Activated CD4-positive, alpha-beta T cell treated with anti-CD3 and anti-CD28 coated beads, Interleukin-2, amount 50 U/mL, for 48 hours (primary cell): ENCODE measurements at places on chromosomes 3 and 15.
A peak's percentile ranks its signal among the peaks of the same experiment; 100 is the strongest.

DNA sequence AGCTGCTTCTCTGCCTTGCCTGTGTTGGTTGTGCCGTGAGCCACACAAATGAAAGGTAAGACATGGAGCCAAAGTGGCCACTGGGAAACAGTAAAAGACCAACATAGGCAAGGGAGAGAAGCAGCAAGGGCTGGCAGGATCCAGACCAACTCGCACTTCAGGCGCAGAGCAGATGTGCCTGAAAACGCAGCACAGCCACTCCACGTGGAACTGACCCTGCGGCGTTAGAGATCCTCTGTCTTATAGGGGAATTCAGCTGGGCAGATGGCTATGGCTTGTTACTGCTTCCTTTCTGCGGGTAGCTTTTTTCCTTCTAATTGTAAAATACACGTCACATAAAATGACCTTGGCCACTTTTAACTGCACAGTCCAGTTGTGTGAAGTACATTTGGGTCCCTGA lies 10.4 kb upstream of the GHRL start:
- DNase-seq: no peak

- DNase-seq: no peak
Observed at GRCh38 chr15:38864122-38864521, 299.5 kb upstream of the RASGRP1 start.

DNA sequence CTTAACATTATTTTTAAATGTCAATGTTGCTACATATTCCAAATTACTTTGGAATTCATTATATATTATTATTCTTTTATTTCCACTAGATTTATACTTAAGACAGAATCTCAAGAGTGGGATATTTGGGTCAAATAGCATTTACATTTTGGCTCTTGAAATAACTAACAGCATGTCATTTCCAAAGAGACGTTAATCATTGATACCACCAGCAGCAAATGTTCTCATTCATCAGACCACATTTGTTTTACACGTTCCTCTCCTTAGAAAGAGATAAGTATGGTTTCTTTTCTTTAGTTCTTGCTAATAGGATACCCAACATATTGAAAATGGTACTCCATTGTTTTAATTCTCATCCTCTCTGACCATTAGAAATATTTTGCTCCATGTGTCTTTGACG lies 229.8 kb downstream of the LPP start:
- no peak for DNase-seq

- DNase-seq: no peak
Observed at GRCh38 chr15:56208185-56208584, 35.5 kb downstream of the RFX7 start.

- DNase-seq: no peak
Observed at GRCh38 chr15:39127925-39128617, 452.8 kb upstream of the THBS1 start.

GRCh38 chr15:68537097-68537496 lies 41.7 kb upstream of the CORO2B start:
- no peak for DNase-seq

DNA sequence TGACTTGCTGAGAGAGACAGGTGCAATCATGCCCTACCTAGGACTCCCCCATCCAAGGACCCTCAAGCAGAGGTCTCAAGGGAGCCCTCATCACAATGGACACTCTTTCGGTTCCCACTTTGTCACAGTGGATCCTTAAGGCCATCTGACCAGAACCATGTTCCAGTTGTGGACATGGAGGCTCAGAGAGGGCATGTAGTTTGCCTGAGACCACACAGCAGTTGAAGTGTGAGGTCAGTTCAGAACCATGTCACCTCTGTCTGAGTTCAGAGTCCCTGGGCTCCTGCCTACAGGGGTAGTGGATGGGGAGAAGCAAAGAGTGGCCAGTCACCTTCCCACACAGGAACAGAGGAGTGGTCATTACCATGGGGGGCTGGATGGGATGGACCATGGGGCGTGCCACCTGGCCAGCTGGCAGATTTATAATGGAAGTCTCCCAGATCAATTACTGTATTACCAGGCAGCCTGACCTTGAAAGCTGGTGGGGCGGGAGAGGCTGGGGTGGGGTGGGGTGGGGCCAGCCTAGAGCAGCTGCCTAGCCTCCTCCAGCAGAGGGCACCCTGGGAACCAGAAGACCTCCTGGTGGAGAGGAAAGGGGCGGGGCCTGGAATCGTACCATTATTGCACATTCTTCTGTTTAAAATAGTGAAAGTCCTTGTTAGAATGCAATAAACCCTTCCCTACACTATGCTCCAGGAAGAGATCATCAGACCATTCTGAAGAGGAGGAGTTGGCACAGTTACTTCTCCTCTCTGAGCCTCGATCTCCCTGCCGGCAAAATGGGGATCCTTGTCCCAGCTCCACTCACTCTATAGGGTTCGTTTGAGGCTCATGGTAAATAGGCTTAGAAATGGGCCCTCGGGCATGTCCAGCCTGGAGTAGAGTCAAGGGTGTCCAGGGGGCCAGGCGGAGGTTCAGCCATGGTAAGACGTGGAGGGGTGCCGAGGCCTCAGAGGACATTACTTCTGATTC lies 26.9 kb upstream of the LINGO1 start:
- peak; percentile 50 for DNase-seq

GRCh38 chr15:58178668-58179067 lies 40.5 kb downstream of the AQP9 start:
- DNase-seq: no peak

- DNase-seq: peak; percentile 47
Observed at GRCh38 chr3:53255423-53255774, 423 bp downstream of the TKT start.

- DNase-seq: no peak
Observed at GRCh38 chr3:90040554-90040953, 933.1 kb downstream of the EPHA3 start.
